ENCODE measurements at places on chromosomes 2 and 18. TPM values are rescaled to one million over a fixed set of nuclear protein-coding genes. Genes with fewer than 3 reads are reported as not detected.

- DNase-seq = no peak
These were observed 1034.4 kb upstream of the KLHL29 start for GRCh38 chr2:22350621-22351020.

DNA sequence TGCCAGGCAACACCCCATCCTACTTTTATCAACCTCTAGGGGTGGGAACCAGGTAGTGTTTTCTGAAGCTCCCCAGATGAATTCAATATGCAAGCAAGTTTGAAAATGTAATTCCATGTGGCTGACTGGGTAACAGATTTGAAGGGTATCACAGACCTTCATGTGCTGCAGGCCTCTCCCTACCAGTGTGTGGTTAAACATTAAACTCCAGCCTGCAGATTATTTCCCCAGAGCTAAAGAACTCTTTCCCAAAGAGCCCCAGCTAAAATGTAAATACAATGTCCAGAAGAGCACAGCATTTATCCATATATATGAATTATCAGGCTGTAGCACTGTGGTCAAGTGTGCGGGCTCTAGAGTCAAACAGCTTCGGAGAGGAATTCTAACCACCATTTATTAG, 134.1 kb downstream of the MYO5B start:
- DNase-seq = no peak

- no peak for DNase-seq
These were observed 234.9 kb upstream of the RASGRP3 start for GRCh38 chr2:33241581-33241980.

DNA sequence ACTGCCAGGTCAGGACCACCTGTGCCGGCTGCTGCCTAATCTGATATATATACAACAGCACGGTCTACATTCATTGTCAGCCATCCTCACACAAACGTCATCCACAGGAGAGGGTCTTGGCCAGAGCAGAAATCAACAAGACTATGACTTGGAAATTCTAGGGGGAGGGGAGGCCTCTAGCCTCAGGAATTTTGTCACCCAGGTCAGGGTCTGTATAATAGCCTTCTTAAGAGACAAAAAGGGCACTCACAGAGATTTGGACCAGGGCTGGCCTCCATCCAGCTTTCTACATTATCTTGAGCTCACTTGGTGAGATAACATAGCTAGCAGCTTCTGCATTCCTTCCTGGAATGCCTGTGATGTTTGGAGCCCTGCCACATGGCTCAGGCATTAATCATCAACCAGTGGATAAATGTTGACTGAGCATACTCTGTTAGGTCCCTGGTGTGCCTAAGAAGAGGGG, 50.4 kb upstream of the CTIF start:
- DNase-seq = peak; percentile 90

DNA sequence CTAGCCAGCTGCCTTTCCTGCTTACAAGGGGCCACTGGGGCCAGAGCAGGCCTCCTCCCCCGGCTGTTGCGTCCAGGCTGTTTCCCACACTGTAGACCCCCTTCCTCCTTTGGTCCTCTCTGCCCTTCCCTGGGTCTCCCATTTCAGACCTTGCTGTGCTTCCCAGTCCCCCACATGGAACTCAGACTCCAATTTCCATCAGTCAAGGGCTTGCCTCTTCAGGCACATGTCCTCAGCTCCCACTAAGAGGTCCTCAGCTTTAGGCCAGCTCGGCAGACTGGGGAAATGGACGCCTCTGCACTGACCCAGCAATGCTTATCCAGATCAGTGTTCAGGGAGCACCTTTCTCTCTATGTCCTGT, 98.0 kb upstream of the BZW1 start:
- DNase-seq = no peak

Gene SLC5A7
- not detected for total RNA-seq

Gene MRO
- total RNA-seq = not detected

Gene GPR35
- 1.3 TPM for total RNA-seq

Gene SGPP2
- 29.1 TPM for total RNA-seq

DNA sequence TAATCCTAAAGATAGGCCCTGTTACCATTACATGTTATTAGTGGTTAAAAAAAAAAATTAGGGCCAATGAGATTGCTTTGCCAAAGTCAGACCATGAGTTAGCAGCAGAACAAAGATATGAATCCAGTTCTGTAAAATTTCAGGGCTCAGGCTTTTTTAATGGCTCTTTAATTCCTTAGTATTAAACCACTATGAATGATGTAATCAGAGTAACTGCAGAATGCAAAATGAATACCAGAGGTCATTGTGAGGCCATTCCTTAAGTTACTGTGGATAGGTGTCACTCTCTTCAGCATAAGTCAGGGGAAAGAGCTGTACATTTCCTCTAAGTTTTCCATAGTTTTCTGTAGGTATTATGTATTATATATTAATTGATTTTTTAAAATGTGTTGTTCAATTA, 42.2 kb upstream of the TBR1 start:
- DNase-seq = peak; percentile 10

- no peak for DNase-seq
These were observed 38.4 kb downstream of the CD302 start for GRCh38 chr2:159759577-159759976.

Gene INPP5D
- total RNA-seq = 2.7 TPM

DNA sequence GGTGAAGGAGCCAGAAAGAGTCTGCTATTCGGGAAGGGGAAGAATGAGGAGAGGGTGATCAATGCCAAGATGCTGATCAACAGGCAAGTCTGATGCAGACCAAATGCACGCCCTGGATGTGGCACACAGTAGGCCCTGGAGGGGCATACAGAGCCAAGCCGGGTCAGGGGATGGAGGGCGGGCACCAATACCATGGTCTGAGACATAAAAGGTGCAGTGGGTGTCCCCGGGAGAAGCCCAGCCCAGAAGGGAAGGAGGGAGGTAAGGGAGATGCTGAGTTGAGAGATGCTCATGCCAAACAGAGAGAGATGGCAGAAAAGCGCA, 66.6 kb upstream of the ID2 start:
- DNase-seq = no peak

Gene CEP68
- total RNA-seq = 7.5 TPM

Gene CAPN13
- 0.07 TPM for total RNA-seq

Gene EIPR1
- total RNA-seq = 67.2 TPM

DNA sequence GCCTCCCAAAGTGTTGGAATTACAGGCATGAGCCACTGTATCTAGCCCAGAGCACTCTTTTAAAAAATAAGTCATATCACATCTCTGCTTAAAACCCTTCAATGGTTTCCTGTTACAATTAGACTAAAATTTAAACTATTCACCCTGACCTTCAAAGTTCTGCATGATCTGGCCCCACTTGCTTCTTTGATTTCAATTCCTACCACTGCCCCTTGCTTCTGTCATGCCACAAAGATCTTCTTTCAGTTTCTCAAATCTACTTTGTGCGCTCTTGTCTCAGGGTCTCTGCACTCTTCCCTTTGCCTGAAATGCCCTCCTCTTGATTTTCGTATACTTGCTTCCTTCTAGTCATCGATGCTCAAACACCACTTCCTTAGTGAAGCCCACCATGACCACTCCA, 213.0 kb downstream of the TMEM247 start:
- DNase-seq = no peak

Gene ZNF516
- 56.1 TPM for total RNA-seq

DNA sequence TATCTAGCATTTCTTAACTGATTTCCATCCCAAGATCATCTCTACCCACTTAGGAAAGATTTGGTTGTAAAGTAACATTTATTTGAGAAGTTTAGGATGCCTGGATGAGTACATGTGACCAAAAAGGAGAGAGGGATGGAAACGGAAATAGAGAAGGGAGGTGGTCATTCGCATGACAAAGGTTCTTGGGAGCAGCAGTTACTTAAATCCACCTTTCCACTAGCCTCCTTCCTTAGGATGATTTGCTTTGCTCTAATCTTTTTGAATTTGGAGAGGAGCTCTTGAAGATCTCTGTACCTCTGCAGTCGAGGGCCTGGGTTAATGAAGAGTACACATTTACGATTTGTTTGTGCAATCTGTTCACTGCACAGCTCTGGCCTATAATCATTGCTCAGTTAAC, 623.5 kb downstream of the EPHA4 start:
- DNase-seq = no peak

DNA sequence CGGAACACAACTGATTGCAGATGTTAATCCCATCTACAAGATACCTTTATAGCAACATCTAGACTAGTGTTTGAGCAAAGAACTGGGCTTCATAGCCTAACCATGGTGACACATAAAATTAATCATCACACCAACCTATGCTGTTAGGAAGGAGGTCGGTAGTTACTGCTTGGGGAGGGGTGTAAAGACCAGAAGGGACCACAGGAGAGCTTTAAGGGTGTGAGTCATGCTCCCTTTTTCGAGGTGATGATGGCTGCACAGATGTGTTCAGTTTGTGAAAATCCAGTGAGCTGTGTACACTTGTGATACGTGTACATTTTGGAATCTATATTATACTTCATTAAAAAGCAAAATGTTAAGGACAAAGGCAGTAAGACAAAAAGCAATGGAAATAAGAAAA, 4.6 kb upstream of the SEH1L start:
- DNase-seq = no peak

- no peak for DNase-seq
These were observed 362.8 kb downstream of the CBLN2 start for GRCh38 chr18:72181241-72181764.

- no peak for DNase-seq
These were observed 378.6 kb upstream of the SLC14A2 start for GRCh38 chr18:45236676-45237075.

Gene CEBPZ
- total RNA-seq = 43.2 TPM

Gene IRS1
- total RNA-seq = 16.1 TPM

- peak; percentile 50 for DNase-seq
These were observed 19.1 kb downstream of the TRAK2 start for GRCh38 chr2:201432038-201432620.

Gene LRP2
- total RNA-seq = 0.21 TPM

GRCh38 chr2:43082903-43083677, 143.3 kb downstream of the ZFP36L2 start:
- no peak for DNase-seq

- DNase-seq = no peak
These were observed 37.4 kb downstream of the ARL4C start for GRCh38 chr2:234459401-234460009.

DNA sequence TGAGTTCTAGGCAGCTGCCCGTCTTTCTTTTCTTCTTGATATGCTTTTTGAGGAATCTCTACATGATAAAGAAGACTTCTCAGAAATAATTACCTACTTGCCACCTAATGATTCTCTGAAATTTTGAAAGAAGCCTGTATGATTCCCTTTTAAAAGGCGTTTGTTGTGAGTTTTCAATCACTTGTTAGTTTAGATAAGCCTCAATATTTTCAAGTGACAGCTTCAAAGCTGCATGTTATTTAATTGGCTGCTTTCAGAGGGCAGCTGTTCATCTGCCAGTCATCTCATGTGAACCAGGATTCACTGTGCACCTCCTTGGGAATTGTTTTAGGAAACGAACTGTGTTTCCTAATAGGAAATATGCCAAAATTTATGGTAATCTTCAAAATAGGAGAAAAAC, 938.1 kb downstream of the CPS1 start:
- no peak for DNase-seq

Gene DNAH7
- 2.1 TPM for total RNA-seq

- DNase-seq = peak; percentile 99
These were observed 14.3 kb downstream of the MALL start for GRCh38 chr2:110101280-110101844.

- DNase-seq = no peak
These were observed 57.0 kb upstream of the TXNDC2 start for GRCh38 chr18:9828506-9829396.

Gene SP110
- total RNA-seq = 14.8 TPM

Gene TWIST2
- total RNA-seq = 4.2 TPM

DNA sequence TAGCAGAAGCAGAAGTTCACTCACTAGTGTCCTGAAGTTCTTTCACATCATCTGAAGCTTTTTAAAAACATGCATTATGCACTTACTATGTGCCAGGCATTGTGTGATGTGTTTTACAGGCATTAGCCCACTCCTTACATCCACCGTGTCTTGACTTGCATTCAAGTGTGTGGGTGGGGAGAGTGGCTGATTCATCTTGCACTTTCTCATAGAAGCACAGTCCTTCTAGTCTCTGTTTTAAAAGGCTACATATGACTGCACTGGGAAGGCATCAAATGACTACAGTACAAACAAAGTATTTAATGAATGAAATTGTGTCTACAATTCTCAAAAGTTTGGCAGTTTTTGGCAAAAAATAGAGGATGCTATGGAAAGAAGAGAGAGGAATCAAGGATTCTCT, 21.6 kb upstream of the DSC3 start:
- DNase-seq = no peak

GRCh38 chr2:2823061-2823753, 492.1 kb upstream of the MYT1L start:
- no peak for DNase-seq

Gene CSRNP3
- total RNA-seq = 1.6 TPM

Gene SDC1
- 187 TPM for total RNA-seq

DNA sequence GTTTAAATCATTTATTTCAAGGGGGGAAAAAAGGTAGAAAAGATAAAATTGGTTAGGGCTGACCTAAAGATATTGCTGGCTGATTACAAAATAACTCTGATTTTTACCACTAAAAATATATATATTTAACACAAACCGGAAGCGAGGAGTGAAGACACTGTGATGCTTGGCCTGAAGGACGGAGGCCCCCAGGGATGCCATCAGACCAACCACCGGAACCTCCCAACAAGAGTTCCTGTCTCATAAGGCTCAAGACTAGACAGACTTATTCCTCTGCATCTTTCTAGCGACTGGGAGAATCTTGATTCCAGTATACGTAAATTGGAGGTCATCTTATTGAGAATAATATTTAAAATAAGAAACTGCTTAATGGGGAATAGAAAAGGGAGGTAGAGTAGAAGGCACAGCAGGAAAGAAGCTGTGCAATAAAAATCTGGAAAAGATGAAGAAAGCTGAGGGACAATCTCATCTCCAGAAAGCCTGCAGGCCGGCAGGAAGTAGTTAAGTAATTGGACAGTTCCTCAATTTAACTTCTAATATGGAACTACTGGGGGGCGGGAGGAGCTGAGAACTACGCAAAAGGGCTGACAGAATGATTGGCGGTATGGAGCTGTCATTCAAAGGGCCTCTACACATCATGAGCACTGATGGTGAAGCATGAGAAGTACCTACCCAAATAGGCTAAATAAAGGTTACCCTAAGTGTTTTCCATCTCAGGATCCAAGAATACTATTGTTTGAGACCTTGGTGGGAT, 91.1 kb downstream of the DTNB start:
- DNase-seq = no peak

Gene APCDD1
- total RNA-seq = 1.2 TPM

DNA sequence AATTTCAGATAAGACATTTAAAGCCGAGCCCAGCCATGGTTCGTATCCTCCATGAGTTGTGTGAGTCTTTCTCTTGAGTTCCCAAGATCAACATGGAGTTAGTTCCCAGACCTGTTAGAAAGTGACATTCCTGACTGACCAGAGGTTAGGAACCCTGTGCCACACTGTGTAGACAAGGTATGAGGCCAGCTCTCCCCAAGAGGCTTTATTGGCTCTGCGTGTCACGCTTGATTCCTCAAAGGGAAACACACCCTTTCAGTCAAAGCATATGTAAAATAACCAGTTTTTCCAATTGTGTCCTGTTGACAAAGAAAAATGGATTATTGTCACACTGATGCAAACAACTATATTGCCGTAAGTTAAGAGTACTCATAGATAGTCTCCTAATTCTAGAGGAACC, 1.2 kb downstream of the SULT1C3 start:
- DNase-seq = no peak

GRCh38 chr18:72613534-72613930, 69.4 kb upstream of the CBLN2 start:
- no peak for DNase-seq

- DNase-seq = no peak
These were observed 3.2 kb downstream of the GPR17 start for GRCh38 chr2:127649100-127649611.

All from kidney epithelial cell (primary cell).